MG63 (cell line): ENCODE measurements at places on chromosomes 7 and 10.

DNA sequence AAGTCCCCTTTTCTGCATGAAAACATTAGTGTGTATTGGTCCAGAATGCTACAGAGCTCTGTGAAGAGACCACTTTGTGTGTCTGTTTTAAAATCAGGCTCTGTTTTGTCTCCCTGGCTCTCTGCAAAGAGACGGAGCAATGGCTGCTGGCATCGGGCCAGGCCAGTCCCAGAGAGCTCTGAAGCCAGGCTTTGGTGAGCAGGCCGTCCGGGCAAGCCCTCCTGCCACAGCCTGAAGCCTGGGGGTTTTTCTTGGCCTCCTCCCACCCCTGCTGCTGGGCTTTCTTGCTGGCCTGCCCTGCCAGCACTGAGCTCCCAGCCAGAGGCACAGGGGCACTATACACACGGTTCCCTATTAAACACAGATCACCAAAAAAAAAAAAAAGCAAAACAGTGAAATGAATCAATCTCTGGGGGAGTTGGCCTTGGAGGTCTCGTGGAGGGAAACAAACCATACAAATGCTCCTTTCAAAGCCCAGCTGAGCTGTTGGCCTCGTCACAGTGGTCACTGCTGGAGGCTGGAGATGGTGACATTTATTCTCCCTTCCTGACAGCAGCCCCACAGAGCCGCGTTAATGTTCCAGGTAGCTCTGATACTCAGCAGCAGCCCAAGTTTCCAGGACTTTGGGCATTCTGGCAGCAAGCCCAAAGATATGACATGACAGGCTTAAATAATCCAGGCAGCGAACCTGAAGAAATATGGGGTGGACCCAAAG is 237.2 kb downstream of the TCF7L2 start:
- DNase-seq: no peak

GRCh38 chr7:102874166-102874829 is 38.5 kb upstream of the LRRC17 start:
- peak; percentile 49 for DNase-seq

DNA sequence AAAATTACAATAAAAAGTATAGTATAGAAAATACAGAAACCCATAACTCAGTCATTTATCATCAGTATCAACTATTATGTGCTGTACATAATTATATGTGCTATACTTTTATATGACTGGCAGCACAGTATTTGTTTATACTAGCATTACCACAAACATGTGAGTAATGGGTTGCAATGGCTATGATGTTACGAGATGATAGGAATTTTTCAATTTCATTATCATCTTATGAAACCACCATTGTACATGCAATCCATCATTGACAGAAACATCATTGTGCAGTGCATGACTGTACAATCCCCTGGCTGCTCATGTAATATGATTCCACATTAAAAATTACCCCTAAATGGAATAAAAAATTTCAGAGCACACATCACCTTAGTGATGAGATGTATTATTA is 55.7 kb upstream of the TMEM229A start:
- DNase-seq: no peak

DNA sequence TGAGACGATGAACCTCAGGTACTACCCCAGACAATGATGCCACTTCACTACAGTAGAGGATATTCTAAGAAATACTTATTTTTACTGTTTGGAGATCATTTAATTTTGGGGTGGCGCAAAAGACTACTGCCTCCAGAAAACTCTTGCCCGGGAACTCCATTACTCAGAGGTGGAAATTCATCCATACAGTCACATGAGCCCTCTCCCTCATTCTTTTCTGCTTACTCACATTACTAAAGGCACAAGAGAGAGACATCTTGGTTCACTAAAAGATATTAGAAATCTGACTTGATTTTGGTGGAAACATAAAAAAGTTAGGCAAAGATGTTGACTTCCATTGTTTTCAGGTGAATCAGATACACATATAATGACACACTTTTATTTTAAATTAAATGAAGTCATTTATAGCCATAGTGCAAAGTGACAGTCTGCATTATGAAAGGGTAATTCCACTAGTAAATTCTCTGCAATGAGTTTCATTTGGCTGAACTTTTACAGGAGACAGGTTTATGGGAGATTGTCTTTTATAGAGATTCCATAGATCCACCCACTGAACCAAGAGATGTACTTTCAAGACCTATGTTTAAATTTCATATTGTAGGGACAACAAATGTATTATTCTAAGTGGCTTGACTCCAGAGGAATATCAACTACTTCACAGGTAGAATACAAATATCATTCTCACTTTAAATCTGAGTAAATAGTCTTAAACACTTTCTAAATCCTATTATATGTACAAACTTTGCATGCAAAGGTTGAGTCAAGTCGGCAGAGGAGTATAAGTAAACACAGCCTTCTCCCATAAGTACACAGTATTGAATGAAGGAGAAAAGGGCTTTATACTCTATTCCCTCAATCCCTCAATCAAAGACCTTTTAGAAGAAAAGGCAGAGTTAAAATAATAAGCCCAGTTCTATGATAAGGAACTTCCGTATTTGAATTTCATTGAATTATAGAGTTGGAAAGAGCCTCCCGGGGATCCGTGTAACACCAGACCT is 18.8 kb downstream of the NEBL start:
- DNase-seq: no peak

DNA sequence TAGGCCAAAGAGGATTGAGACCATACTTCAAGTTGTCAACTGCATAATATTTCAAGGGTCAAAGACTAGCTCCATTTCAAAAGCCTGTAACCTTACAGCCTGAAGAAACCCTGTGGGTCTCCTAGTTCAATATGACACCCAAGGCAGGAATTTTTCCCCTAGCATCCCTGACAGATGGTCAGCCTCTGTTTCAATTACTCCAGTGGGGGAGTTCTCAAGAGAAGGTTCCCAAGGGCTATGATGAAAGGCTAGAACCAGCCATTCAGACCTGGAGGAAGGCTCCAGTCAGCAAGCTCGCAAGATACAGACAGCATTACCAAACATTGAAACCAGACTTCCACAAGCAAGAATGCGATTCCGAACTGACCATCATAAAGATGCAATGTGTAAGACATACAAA is 1.6 kb downstream of the HTR7 start:
- DNase-seq: no peak

GRCh38 chr7:150322833-150323681 is at the start of the genes ACTR3C and LRRC61:
TSS of gene ACTR3C (minus strand) at chr7:150323545. CDS start at chr7:150295296, 28,249 bp downstream.
TSS of gene LRRC61 (plus strand) at chr7:150323355. CDS start at chr7:150336862, 13,507 bp downstream.
- no peak for DNase-seq

GRCh38 chr10:107553470-107553869 is 389.0 kb upstream of the SORCS1 start:
- DNase-seq: no peak

DNA sequence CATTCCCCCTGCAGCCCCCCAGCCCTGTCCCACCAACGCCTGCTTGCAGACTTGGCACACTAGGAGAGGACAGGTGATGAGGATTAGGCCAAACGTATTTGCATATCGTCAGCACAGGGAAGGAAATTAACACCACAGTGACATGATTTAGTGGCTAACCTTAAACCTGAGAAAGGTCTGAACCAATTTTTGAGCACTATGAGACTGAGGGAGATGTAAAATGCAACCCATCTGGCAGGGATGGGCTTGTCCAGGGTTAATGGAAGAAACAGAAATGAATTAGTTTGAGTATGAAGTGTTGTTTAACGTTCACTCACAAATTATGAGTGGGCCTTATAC is 183.6 kb downstream of the TAX1BP1 start:
- DNase-seq: no peak

GRCh38 chr7:145016068-145016467 is 180.2 kb upstream of the TPK1 start:
- no peak for DNase-seq

DNA sequence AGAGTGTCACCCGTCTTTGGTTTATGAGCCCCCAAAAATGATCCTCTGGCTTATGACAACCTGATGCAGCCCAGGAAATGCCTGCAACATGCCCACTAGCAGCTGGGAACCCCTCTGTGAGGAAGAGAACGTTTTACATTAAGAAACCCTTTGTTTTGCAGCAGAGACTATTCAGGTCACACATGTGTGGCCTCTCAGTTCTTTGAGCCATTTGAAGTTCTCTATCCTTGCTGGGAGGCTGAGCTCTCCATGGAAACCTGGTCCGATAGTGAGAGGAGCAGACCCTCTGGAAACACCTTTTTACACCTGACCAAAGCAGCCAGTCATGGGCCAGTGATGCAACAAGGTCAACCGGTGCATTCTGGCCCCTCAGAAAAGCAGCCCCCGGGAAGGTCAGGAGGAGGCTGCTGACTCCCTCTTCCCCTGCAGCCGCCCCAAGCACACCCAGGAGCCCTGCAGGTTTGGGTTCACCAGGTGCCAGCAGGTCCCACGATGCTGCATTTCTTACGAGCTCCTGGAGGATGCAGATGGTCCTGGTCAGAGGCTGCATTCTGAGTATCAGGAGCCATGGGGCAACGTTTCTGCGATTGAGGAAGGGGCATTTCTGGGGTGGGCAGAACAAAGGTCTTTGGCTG is 134.3 kb downstream of the ZMYND11 start:
- no peak for DNase-seq

- DNase-seq: no peak
Observed at GRCh38 chr10:112282086-112282485, 1.1 kb upstream of the TECTB start.

DNA sequence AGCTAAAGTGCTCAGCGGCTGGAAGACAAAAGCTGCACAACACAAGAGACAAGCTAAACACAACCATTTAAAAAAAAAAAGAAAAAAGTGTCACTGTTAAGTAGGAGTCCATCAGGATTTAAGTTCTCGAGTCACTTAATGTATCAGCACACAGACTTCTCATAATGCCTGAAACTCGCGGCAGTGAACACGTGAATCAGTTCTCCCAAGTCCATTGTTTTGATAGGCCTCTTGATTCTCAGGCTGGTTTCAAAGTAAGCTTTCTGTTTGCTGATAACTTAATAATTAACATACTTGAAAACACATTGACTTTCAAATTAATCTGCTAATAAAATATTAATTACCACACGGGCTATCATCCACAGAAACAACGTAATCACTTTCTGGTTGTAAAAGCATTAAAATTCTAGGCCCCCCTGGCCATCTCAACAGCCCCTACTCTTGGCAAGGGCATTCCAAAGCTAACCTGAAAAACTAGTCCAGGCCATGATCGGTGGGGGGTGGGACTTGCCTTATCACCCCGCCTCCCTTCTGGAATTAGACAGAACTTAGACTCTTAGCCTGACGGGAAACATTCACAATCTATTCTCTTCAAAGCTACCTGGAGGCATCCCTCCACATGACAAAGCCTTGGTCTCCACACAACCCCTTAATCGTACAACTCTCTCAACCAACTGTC is 129.0 kb downstream of the DIP2C start:
- DNase-seq: no peak

DNA sequence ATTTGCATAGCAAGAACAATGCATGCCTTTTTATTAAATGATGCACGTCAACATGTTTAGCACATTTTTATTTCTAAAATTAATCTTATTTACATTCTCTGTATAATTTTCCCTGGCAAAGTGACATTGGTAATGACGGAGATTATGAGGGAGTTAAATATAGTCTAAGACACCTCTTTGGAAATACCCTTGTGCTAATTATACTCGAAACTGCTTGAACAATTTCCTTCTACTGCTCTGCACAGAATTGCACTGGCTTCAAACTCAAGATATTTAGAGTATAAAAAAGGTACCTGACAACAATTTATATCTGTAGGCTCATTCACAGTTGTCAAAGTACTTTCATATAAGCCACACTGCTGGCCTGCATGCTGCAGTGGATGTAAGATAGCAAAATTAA is 602.7 kb downstream of the NXPH1 start:
- DNase-seq: no peak

- DNase-seq: no peak
Observed at GRCh38 chr7:24703296-24703695, 54.0 kb downstream of the GSDME start.

DNA sequence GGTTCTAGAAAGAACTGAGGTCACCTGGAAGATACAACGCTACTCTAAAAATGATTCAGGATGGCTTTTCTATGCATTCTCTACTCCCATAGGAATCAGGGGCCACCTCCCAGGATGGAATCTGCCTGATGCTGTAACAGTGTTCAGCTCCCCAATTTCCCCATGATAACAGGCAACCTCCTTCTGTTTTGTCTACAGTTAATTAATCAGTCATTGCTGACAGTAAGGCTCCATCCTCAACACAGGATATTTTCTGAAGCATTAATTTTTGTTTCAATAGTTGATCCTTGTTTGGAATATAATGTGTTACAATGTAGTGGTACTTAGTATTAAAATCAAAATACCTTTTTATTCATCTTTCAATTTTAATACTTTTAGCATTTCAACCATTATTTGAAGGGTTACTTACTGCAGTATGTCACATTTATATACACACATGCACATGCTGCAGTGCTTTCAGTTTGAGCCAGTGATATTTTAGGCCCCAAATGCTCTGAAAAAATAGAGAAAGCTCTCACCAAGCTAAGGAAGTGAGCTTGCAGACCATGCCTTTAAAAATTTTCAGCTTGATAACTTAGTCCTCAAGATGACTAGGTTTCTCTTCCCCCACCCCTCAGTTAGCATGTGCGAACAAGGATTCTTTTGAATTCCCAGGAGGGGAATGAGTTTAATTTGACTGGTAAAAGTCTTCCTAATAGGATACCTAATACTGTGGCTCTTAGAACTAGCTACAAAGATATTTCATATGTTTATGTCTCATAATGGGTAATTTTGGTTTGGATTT is 592 bp upstream of the PIK3CG start:
- DNase-seq: no peak

GRCh38 chr7:117759950-117760640 is 113.1 kb downstream of the CTTNBP2 start:
- no peak for DNase-seq

DNA sequence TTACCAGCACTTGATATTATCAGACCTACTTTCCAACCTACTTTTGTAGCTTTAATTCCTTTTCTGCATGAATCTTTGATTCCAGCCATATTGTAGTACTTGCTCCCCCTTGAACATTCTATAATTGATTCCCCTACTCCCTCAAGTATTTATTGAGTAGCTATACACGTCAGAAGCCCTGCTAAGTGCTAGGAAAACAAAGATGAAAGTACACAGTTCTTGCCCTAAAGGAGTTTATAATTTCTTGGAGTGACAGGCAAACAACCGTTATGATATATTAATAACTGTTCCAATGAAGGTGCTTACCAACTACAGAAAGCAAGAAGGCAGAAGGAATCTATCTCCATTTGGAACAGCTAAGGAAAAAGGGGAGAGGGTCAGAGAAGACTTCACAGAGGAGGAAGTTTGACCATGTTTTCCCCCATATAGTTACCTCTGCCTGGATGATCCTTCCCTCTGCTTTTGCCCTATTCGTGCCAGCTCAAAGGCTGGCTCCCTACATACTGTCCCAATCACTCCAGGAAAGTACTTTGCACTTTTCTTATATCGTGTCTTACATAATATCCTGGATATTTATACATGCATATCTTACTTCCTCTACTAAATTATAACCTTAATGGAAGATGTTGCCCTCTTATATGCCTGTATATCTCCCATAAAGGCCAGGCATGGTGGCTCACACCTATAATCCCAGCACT is 54.7 kb downstream of the SCD start:
- DNase-seq: no peak

GRCh38 chr7:91515961-91516360 is 251.7 kb downstream of the FZD1 start:
- DNase-seq: no peak
